ENCODE measurements at places on chromosomes 13 and 19. TPM values are rescaled to one million over a fixed set of nuclear protein-coding genes. Genes with fewer than 3 reads are reported as not detected.

DNA sequence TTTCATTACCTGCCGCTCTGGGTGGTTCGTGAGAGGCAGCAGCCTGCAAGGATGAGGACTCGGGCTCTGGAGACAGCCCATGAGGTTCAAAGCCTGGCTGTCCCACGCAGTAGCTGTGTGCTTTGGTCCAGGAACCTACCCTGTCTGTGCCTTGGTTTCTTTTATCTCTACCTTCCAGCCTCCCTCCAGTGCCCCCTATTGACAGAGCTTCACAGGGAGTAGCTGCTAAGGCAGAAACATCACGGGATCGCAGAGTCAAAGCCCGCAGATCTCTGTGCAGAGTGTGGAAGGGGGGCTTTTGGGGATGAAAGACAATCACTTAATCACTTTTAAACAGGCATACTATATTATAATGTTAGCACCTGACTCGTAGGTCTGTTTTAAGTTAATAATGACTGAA lies 16.2 kb downstream of the ZNF71 start:
- no peak for DNase-seq

- DNase-seq: peak; percentile 81
Measured at GRCh38 chr13:44131069-44131614, 242.5 kb upstream of the SERP2 start.

The PRX gene
- 0.80 TPM for total RNA-seq

DNA sequence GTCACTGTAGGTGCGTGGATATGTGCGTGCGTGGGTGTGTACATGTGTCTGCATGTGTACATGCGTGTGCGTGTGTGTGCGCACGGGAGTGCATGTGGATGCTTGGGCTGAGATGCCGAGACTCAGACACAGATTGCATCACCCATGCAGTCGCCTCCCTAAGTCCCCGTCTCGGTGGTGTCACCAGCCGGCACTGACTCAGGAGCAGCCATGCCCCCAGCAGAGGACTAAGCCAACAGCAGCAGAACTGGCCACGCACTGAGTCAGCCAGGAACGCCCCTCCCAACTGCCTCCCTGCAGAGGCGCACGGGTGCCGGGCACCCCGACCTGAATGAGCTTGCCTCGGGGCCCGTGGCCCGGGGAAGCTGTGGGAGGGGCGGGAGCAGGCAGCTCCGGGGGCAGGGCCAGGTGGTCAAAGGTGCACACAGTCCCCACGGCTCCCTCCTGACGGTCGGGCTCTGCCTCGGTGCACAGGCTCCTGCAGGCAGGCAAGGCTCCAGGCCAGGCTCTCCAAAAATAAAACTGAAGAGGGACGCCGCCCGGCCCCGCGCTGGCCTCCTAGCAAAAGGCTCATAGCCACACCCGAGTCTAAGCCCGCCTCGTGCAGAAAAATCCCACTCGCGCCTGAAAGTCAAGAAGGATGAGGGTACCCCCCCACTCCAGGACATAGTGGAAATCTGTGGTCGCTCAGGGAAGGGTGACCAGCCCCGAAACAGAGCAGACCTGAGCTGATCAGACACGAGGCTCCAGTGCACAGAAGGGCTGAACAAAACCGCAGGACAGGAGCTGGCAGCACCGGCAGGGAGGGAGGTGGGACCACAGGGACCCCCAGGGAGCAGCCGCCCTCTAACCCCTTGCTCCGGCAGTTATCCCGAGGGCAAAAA lies 49.2 kb downstream of the GADD45B start:
- no peak for DNase-seq

The ZNF627 gene
- 12.5 TPM for total RNA-seq

The CEACAM19 gene
- total RNA-seq: 4.6 TPM

The DACT3 gene
- total RNA-seq: not detected

GRCh38 chr13:80858131-80858530 lies 517.2 kb upstream of the SPRY2 start:
- DNase-seq: no peak

GRCh38 chr19:42042455-42043170 lies 27.4 kb downstream of the GRIK5 start:
- DNase-seq: no peak

GRCh38 chr13:47049276-47049989 lies 152.6 kb upstream of the HTR2A start:
- no peak for DNase-seq

DNA sequence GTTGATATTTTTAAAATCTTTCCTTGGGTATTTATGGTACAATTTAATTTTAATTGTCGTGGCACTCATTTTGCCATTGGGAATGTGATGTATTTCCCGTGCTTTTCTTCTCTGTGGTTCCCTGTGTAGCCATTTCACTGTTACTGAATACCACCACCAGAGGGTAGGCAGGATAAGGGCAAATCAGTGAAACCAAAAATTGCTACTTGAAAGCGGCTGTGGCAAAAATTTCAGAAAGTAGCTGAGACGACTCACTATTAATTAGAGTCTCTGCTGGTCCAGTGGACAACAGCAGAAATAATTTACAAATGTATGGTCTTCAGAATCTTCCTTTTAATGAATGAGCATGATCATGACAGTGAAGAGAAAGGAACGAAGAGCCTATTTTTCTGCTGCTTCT lies 34.4 kb upstream of the MIR17HG start:
- no peak for DNase-seq

The PIBF1 gene
- 17.4 TPM for total RNA-seq

The EDDM13 gene
- not detected for total RNA-seq

- no peak for DNase-seq
Measured at GRCh38 chr13:79528759-79529191, 47.8 kb downstream of the NDFIP2 start.

GRCh38 chr13:101917833-101918661 lies 465.6 kb downstream of the ITGBL1 start:
- no peak for DNase-seq

DNA sequence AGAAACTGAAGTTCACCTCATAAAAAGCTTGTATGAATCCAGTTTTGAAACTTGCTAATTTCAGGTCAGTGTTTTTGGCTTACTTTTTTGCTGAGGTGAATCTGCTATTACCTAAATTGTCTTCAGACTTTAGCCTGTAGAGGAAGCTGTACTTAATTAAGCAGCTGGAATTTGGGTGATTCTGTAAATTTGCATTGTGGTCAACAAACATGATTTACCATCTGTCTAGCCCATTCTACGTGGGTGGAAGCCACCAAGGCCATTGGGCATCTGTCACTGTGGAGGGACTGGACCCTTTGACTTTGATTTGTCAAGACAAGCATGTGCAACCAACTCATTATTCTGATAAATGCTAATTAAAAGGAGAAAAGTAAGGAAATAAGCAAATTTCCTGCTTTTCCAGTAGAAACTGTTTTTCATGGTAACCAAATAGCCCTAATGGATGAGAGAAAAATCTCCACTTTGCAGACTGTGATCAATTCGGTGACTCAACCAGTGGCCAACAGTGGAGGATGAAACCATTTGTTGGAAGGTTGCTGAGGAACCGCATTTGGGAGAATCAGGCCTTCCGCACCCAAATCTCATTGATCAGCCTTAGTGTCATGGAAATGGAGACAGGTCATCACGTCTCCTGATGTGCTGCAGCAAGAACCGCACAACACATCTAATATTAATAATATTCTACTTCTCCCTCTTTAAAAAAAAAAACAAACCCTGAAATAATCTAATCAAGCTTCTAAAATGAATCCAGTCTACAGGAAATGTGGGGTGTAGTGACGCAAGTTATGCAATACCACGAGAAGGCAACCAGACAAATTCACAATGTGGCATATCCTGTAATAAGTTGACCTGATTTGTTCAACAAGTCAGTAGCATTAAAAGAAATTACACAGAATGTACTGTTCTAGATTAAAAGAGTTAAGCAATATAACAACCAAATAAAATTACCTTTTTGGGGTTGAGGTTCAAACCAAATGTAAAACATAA lies 54.3 kb downstream of the GARRE1 start:
- no peak for DNase-seq

GRCh38 chr13:113671066-113672001 lies 4.3 kb downstream of the GRK1 start:
- DNase-seq: no peak

DNA sequence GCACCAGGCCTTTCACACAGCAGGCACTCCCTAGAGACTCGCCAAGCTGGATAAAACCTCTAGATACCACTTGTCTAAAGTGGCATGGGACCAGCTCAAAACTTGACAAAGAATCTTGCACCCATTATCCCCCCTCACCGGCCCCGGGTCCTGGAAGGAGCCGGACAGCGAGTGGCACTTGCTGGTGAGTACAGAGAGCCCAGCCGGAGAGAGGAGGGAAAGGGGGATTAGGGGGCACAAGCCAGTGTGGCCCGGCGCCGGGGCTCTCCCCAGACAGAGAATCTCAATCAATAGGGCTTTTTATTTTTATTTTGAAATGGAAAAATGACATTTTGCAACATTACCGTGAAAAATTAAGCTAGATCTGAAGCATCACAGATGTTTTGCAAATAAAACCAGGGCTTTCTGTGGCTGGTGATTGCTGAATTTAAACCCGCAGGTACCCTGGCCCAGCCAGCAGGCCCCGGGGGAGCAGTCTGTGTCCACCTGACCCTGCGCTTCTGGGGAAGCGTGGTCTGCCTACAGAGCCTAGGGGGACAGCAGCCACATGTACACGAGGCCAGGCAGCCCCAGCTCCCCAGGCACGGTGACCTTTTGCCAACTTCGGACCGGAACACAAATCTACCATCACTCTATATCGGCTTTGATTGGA lies 10.0 kb upstream of the VSTM2B start:
- DNase-seq: no peak

The PRTN3 gene
- not detected for total RNA-seq

DNA sequence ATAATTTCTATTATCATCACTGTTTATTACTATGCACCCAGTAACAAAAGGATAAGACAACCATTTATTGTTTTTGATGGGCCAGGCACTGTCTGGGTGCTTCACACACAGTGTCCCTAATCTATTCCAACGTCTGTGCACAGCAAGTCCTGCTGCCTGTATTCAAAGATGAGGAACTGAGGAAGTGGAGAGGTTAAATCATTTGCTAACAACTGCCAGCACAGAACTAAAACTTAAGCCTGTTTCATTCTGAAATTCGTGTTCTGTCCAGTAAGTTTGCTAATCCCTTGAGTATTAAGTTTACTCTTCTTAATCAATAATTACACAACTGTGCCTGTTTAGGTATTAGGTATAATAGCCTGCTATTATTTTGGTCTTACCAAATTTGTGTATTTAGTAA lies 41.9 kb downstream of the TEX26 start:
- no peak for DNase-seq

DNA sequence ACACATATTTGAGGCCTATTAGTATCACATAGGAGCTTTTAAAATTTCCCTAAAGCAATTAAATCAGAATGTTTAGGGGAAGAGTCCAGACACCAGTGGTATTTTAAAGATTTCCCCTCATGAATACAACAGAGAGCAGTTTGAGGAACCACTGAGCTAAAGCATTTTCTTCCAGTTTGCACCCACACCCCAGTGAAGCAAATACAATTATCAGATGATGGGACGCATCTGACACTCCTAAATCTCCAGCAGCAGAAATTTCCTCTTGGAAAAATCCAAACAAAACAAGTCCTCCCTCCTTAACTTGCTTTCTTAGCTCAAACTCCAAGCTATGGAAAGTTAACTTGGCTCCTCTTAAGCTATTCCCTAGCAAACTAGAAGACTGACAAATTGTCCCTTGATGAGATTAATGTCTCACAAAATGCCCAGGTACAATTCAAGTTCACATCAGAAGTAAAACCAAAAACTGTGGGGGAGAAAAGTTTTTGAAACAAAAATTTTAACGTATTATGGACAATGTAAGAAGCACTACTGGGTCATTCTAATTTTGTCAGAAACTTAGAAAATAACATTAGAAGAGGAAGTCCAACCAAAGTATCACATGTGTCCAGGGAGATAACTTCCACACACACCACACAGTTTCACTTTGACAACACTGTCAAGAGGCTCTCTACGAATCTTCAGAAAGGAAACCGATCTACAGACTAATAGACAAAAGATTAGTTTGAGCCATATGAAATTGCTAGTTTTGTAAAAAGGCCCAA lies 74.1 kb downstream of the ABCC4 start:
- DNase-seq: no peak

GRCh38 chr19:17351815-17352435 lies 14.6 kb downstream of the GTPBP3 start:
- DNase-seq: no peak

The MPHOSPH8 gene
- total RNA-seq: 16.4 TPM

Data from epithelial cell of proximal tubule (primary cell).